ENCODE measurements at places on chromosomes 13 and 19.

- no peak for DNase-seq
Observed at GRCh38 chr13:59734393-59734792, 429.3 kb downstream of the DIAPH3 start.

- no peak for DNase-seq
Observed at GRCh38 chr13:113566227-113566561, 18.4 kb upstream of the TFDP1 start.

DNA sequence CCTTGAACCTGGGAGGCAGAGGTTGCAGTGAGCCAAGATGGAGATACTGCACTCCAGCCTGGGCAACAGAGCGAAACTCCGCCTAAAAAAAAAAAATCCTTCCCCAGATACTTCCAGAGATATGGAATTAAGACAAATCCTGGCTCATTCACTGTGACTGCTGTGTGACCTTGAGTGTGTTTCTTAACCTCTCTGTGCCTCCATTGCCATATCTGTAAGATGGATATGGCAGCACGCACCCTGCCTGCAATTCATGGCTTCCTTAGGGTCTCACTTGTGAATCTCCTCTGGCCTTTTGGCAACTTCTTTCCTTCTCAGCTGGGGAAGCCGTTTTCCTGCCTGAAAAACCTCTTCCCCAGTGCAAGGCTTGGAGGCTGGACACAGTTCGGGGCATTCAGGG is 33.8 kb upstream of the ONECUT3 start:
- DNase-seq = no peak

DNA sequence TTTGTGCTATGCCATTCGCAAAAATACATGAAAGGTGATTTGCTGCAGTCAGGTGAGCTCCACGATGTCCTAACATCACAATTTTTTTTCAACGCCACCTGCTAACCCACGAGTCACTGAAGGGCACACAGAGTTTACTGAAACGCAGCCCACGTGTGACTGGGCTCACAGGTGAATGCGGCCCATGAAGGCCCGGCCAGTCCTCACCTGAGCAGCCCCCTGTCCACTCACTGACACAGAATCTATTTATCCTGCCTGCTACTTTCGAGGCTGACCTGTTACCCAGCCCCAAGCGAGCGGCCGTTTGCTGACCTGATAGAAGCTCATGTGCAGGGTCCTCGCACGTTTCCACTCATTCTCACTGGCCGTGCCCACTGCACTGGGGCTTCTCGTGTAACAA is 121.9 kb upstream of the SOX1 start:
- no peak for DNase-seq

GRCh38 chr13:100836711-100837110 is 162.1 kb upstream of the TMTC4 start:
- DNase-seq = no peak

GRCh38 chr13:40706439-40706838 is 40.0 kb upstream of the FOXO1 start:
- peak; percentile 18 for DNase-seq
